ENCODE measurements at places on chromosomes 6 and 20.

- no peak for DNase-seq
Observed at GRCh38 chr6:155964544-155964943, 508.9 kb upstream of the NOX3 start.

- DNase-seq, result no peak
Observed at GRCh38 chr6:11802886-11803590, 24.4 kb upstream of the ADTRP start.

- DNase-seq, result no peak
Observed at GRCh38 chr20:44709797-44710196, 5.4 kb upstream of the CCN5 start.

DNA sequence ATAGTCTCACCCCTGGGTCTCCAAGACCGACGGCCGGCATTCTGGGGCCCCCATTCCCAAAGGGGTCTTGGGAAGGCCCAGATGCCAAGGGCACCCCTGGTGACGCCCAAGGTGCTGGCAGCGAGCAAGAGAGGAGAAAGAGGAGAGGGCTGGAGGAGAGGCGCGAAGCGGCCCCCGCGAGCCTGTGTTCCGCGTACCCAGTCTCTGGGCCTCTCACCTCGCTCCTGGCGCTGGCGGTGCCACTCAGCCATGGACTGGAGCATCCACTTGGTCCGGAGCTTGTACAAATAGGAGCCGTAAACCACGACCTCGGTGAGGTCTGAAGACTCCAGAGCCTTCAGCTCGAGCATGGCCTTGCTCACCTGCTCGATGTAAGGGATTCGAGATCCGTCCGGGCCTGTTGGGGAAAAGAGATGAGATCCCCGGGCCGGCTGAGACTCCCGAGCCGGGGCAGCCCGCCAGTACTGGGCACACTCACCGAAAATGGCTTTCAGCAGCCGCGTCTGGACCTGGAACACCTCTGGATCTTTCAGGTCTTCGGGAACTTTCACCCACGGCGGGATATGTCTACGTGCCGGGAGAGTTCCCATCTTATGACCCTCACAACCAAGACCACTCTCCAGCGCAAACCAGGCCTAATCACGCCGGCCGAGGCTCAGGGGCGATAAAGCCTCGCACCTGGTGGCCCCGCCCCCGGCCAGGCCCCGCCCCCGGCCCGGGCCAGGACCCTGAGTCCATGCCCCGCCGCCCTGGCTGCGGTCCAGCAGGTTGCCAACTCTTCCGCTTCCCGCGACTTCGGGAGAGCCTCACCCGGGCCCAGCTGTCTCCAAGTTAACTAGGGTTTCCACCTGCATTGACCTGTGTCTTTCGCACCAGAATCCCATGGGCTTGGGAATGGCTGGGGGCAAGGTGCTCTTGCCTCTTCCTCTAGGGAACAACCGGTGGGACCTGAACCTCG lies at the start of gene DPPA5:
Gene DPPA5 (minus strand): TSS at position 641 of the 958 bp plus-strand sequence. CDS start 51 bp downstream, at position 590.
- DNase-seq, result no peak

Data from activated effector memory CD4-positive, alpha-beta T cell treated with anti-CD3 and anti-CD28 coated beads, Interleukin-2, amount 50 U/mL, for 16 hours (primary cell).